ENCODE measurements at places on chromosomes 11 and 22.

DNA sequence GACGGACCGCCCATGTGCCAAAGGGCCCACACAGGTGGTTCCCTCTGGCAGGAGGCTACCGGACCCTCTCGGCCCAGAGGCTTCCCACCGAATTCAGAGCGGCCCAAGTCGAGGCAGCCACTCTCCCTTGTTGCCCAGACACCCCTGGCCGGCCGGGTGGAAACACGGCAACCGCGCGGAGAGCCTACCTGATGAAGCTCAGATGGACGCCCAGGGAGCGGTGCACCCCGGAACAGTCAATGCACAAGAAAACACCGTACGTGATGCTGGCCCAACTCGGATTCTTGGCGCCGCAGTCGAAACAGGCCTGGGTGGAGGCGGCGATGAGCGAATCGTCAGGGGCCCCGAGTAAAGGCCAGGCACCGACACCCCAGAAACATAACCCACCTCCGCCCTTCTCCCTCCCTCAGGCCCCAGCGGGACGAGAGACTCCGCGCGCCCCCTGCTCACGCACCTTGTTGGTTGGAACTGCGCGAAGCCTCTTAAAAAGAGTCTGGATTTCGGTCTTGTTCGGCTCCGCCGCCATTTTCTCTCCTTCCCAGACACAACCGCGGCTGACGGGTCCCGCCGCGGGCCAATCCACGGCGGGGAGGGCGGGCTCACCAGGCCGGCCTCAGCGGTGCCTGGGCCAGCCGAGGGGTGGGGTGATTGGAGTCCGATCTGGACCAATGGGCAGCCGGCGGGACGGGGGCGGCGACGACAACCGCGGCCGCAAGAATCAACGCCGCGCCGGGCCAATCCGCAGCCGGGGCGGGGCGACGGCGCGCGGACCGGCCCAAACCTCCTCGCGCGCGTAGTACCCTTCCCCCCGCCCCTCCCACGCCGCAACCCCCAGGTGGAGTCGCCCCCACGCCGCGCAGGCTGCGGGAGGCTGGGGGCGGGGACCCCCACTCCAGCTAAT is at the start of gene ARFGAP2:
Gene ARFGAP2, minus strand, starts transcription at position 552 of the 901 bp plus-strand sequence. Its CDS starts 26 bp downstream, at position 526.
- DNase-seq, result peak; percentile 90
- H3K36me3 ChIP-seq, result peaks cover 3% of the 10 kb centered on the region
- H3K4me1 ChIP-seq, result peaks cover 29% of the 10 kb centered on the region
- peak within 1 kb of the TSS; percentile 99 for H3K4me3 ChIP-seq

DNA sequence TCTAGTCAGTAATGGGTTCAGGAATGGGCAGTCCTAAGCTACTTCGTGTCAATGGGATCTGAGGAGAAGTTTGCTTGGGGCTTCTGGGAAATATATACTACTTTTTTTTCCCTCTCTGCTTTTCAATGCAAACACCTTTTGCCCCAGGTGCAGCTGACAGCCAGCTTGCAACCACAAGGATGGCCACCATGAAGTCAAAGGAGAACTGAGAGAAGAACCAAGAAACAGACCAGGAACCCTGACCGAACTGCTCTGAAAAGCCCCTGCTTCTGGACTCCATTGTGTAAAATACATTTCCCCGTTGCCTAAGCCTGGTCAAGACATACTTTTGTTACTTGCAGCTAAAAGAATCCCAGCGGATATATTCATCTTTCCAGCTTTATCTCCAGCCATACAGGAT is 20.1 kb upstream of the CD44 start:
- no peaks in the 10 kb centered on the region for H3K4me1 ChIP-seq
- H3K27ac ChIP-seq, result no peak overlapping the region
- no peak overlapping the region for H3K4me3 ChIP-seq
- H3K36me3 ChIP-seq, result no peaks in the 10 kb centered on the region
- peaks cover 48% of the 10 kb centered on the region for H3K27me3 ChIP-seq

DNA sequence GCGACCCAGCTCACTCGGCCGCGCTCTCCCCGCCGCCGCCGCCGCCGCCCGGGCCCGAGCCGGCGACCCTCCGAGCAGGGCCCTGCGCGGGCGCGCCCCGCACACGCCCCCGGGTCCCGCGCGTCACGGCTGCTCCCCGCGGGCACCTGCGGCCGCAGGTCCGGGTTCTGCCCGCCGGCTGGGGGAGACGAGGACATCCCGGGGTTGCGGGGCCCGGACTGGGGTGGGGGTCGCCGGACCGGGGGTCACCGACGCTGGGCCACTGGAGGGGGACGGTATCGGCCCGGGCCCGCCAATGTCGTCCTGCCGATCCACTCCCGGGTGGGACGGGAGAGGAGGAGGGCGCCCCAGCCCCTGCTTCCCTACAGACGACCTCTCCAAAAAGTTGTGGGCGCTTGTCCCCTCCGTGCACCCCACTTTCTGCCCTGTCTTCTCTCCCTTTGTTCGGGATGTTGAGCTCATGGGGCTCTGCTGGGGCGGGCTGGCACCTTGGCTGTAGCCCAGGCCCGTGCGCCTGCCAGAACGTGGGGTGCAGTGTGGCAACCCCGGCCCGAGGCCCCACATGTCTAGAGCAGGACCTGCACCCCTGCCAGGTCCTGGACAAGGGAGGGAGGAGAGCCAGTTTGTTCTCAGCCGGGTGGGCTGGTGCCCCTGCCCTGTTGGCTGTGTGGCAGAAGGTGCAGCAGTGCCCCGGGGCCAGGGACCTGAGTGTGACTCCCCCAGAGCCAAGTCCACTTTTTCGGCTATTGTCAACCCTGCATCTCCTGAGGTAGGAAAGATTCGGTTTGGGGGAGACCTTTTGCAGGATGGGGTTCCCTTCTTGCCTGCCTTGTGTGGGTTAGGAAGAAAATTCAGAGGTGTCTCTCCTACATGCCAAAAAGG is 40.2 kb upstream of the CELSR1 start:
- H3K27me3 ChIP-seq, result peaks cover 19% of the 10 kb centered on the region
- H3K4me1 ChIP-seq, result peaks cover 23% of the 10 kb centered on the region
- no peak for DNase-seq
- H3K27ac ChIP-seq, result no peak overlapping the region
- no peaks in the 10 kb centered on the region for H3K36me3 ChIP-seq

DNA sequence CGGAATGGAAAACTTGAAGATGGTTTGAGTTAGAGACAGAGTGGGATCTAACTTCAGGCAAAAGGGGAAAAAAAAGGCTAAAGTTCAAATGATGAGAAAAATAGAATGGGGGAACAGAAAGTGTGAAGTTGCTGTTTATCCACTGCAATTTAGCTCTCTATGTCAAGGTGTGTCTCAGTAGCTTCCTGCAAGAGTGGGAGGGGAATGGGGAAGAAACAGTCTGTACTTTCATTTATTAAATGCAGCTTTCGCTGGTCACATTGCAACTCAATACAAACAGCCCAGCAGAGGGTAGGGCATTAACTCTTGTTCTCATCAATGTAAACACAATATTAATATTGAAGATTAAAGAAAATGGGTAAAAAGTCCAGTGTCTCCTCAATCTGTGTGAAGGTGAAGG is 214.7 kb upstream of the SYN3 start:
- H3K27me3 ChIP-seq, result no peaks in the 10 kb centered on the region
- H3K36me3 ChIP-seq, result peaks cover 17% of the 10 kb centered on the region
- DNase-seq, result no peak
- H3K27ac ChIP-seq, result no peak overlapping the region
- H3K4me1 ChIP-seq, result peaks cover 16% of the 10 kb centered on the region
- H3K4me3 ChIP-seq, result no peak overlapping the region

DNA sequence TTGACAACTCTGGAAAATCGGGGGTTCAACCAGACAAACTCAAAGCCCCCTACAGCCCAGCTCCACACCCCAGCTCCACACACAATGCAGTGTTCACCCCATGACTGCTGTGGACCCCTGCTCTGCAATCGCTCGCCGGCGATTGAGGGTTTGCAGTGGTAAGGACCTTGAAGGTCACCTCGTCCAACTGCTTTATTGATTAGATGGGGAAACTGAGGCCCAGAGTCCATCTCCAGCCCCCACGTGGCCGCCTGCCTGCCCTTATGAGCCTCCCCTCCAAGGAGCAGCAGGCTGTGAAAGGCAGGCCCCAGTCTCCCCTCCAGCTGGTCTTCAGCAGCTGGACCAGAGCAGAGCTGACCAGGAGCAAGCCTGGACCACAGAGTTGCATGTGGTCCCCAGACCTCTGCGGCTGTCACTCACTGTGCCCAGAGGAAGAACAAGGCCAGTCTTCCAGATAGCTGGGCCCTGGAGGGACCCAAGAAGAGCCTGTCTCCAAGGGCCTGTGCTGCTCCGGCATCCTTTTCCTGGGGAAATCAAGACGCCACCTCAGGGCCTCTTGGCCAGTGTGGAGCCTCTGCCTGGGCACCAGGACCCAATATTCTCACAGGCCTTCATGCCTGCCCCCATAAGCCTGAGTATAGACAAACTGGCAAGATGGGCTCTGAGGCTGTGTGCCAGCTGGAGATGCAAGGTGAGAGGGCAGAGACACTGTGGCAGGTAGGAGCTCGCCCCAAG is 8.8 kb upstream of the LINC01488 start:
- peaks cover 42% of the 10 kb centered on the region for H3K4me1 ChIP-seq
- H3K27ac ChIP-seq, result no peak overlapping the region
- no peak overlapping the region for H3K4me3 ChIP-seq
- H3K27me3 ChIP-seq, result no peaks in the 10 kb centered on the region
- no peak for DNase-seq
- no peaks in the 10 kb centered on the region for H3K36me3 ChIP-seq

- peaks cover 20% of the 10 kb centered on the region for H3K4me1 ChIP-seq
- H3K4me3 ChIP-seq, result peak within 1 kb of the TSS; percentile 88
- no peaks in the 10 kb centered on the region for H3K36me3 ChIP-seq
- H3K27ac ChIP-seq, result peak within 1 kb of the TSS; percentile 57
Measured at GRCh38 chr11:47186076-47186699, at the start of gene PACSIN3. Gene PACSIN3 (minus strand): TSS chr11:47186434. CDS start chr11:47182727, 3,707 bp downstream.

- peak overlapping the region; percentile 91 for H3K27ac ChIP-seq
- DNase-seq, result no peak
- no peaks in the 10 kb centered on the region for H3K27me3 ChIP-seq
- no peaks in the 10 kb centered on the region for H3K36me3 ChIP-seq
- H3K4me3 ChIP-seq, result peak overlapping the region; percentile 86
Measured at GRCh38 chr11:131656179-131656838, 285.9 kb downstream of the NTM start.

GRCh38 chr11:44342616-44343015 is 32.7 kb upstream of the ALX4 start:
- peaks cover 53% of the 10 kb centered on the region for H3K27me3 ChIP-seq
- H3K36me3 ChIP-seq, result no peaks in the 10 kb centered on the region
- peaks cover 10% of the 10 kb centered on the region for H3K4me1 ChIP-seq
- no peak overlapping the region for H3K27ac ChIP-seq

GRCh38 chr22:41229730-41230400 is 10.9 kb downstream of the CHADL start:
- H3K27me3 ChIP-seq, result no peaks in the 10 kb centered on the region
- H3K36me3 ChIP-seq, result no peaks in the 10 kb centered on the region
- peak overlapping the region; percentile 96 for H3K27ac ChIP-seq
- no peak overlapping the region for H3K4me3 ChIP-seq
- H3K4me1 ChIP-seq, result no peaks in the 10 kb centered on the region
- no peak for DNase-seq

GRCh38 chr11:35662061-35662648 is 420 bp upstream of the TRIM44 start:
- H3K36me3 ChIP-seq, result peaks cover 42% of the 10 kb centered on the region
- no peak for DNase-seq
- H3K27me3 ChIP-seq, result peaks cover 27% of the 10 kb centered on the region
- peaks cover 39% of the 10 kb centered on the region for H3K4me1 ChIP-seq
- peak overlapping the region; percentile 21 for H3K27ac ChIP-seq

- peaks cover 11% of the 10 kb centered on the region for H3K36me3 ChIP-seq
- no peak overlapping the region for H3K27ac ChIP-seq
- no peak for DNase-seq
- no peak overlapping the region for H3K4me3 ChIP-seq
- peaks cover 4% of the 10 kb centered on the region for H3K4me1 ChIP-seq
- H3K27me3 ChIP-seq, result peaks cover 8% of the 10 kb centered on the region
Measured at GRCh38 chr11:58526721-58527120, 18.8 kb upstream of the OR5B21 start.
